ENCODE measurements at places on chromosomes 11 and 22.

DNA sequence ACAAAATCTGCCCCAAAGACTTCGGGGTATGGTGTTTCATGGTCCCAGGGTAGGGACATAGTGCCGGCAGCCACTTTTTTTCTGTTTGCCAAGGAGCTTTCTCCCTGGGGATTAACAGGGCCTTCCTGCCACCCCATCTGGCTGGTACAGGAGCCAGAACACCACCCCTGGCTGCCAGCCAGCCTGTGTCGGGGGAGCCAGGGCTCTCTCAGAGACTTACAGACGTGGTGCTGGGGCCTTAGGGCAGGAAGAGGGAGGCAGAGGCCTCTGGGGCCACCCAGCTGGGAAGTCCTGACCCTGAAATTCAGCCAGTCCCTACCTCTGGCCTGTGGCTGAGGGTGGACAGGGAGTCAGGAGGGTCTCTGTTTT, 52.4 kb upstream of the CDON start:
- DNase-seq: peak; percentile 71

GRCh38 chr11:85595285-85595884, 31.8 kb downstream of the DLG2 start:
- DNase-seq: no peak

DNA sequence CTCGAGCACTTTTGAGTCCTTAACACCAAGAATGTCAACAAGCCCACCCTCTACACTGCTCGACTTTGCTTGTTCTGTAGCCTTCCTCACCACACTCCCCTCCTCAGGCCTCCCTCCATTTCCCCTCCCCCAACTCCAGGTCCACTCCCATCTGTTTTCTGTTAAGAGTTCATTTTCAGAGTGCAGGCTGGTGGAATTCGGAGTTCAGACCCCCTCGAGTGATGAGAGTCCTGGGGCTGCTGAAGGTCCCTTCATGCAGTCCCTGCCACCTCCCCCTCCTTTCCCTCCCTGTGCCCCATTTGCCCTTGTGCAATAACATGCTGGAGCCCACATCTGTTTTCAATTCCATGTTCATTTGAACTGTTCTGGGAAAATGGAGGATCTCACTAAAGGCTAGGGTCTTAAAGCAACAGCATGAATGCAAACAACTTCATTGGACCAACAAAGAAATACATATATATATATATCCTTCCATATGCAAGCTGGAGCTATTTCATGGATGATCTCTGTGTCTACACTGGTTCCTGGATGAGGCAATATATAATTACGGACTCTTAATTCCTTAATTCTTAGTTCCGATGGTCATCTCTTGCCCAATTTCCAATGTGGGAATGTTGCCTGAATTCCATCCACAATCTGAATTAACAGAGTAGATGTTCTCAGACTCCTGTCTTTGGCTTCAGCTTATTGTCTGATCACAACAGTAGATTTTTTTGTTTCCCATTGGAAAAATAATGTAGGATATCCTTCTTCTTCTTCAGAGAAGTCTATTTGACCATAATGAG, 340.4 kb downstream of the ETS1 start:
- DNase-seq: no peak

DNA sequence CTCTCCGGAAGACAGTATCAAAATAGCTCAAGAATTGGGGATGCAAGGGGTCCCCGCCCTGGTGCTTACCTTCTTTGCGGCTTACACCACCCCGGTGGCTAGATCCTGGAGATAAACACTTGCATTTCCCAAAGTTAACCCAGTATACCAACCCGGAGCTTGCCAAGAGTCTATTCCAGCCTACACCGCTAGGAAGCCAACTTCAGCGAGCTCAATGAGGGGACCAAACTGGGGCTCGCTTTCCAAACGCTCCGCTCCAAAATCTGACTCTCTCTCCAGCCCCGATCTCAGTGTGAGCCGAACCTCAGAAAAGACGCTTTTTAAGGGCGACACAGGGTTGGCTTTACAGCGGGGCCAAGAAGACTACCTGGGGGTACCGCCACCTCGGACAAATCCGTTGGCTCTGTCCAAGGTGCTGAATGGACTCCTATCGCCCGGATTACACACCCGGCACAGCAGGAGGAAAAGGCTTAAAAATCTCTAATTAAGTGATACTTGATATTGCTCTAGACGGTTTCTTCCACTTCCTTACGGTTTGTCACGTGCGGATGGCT, 20.1 kb upstream of the BDNF start:
- DNase-seq: no peak

- no peak for DNase-seq
Measured at GRCh38 chr11:93072229-93072914, 102.9 kb downstream of the MTNR1B start.

Data from NCI-H510A (cell line).